Esophagus squamous epithelium (tissue), 5 donors: ENCODE measurements at places on chromosomes 3 and 15.

DNA sequence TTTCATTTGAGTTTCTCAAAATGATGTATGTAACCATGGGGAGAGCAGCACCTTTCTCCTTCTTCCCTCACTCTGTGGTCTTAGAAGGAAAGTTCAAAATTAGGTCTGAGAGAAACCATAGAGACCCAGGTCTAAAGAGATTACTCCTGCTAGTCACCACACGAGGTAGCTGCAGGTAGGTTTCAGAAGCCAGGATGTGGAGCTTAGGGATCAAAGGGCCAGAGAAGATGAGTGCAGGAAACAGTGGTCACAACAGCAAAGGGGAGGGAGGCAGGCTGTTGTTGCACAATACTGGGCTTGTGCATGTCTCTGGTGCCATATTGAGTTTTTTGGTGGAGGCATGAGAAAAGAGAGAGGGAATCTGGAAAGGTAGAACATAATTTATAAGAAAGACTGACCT is 583.6 kb downstream of the AGBL1 start:
- no peaks in the 10 kb centered on the region for H3K27me3 ChIP-seq
- H3K36me3 ChIP-seq = no peaks in the 10 kb centered on the region
- no peak overlapping the region for H3K4me3 ChIP-seq
- no peaks in the 10 kb centered on the region for H3K4me1 ChIP-seq
- H3K27ac ChIP-seq = no peak overlapping the region
- no peak for DNase-seq

DNA sequence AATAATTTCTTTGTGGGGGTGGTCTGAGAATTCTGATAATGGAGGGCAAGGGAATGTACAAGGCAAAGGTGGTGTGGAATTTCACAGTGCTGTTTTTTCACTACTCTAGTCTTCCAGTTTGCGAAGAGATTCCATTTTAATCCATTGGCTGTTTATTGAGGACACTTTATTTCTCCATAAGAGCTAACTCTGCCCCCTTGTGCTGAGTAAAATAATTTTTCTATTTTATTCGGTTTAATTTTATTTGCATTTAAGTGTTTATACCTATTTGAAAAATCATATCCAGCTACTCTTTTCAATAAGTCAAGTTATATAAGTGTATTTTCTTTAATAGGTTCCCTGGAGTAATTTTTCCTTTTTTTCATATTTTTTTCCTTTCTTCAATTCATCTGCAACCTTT is 840.1 kb downstream of the TUSC7 start:
- no peaks in the 10 kb centered on the region for H3K36me3 ChIP-seq
- no peak overlapping the region for H3K4me3 ChIP-seq
- no peak for DNase-seq
- no peak overlapping the region for H3K27ac ChIP-seq

GRCh38 chr15:69666441-69666882 is 213.8 kb downstream of the RPLP1 start:
- H3K4me1 ChIP-seq = peaks cover 8% of the 10 kb centered on the region
- H3K4me3 ChIP-seq = no peak overlapping the region
- H3K27ac ChIP-seq = no peak overlapping the region
- H3K27me3 ChIP-seq = no peaks in the 10 kb centered on the region
- DNase-seq = no peak

- H3K27ac ChIP-seq = no peak overlapping the region
- H3K27me3 ChIP-seq = no peaks in the 10 kb centered on the region
- no peaks in the 10 kb centered on the region for H3K36me3 ChIP-seq
- DNase-seq = no peak
- no peak overlapping the region for H3K4me3 ChIP-seq
- no peaks in the 10 kb centered on the region for H3K4me1 ChIP-seq
Measured at GRCh38 chr3:96994988-96995387, 180.6 kb downstream of the EPHA6 start.

DNA sequence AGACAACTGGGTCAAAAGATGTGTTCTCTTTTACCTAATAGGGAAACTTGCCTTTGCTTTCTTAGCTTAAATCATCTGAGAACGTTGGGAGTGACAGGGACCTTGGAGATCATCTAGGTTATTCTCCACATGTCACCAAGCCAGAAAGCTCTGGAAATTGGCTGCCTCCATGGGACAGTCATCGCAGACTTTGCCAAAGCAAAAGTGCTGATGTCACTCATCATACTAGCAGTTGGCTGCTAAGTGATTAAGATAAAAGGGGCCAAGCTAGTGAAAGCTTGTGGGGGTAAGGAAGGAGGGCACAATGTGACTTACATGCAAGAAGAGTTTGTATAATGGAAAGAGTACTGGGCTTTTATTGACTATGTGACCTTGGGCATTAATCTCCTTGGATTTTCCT is 198.0 kb upstream of the PFN2 start:
- no peaks in the 10 kb centered on the region for H3K4me1 ChIP-seq
- DNase-seq = no peak
- H3K4me3 ChIP-seq = no peak overlapping the region
- H3K27me3 ChIP-seq = no peaks in the 10 kb centered on the region
- H3K36me3 ChIP-seq = no peaks in the 10 kb centered on the region

DNA sequence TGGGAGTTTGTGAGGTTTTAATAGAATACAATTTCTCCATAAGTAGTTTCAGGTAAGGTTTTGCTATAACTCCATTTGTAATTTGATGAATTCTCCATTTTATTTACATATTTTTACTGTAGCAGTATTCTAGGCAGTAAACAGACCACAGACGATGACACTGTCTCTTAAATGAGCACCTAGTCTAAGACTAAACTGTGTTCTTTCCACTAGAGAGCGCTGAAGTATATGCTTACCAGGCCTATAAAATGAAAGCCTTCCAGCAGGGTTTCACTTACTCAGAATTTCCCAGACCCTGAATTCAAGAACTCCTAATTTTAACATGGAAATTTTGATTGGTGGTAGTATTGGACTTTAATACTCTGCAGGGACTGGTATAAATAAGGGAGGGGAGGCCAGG is 41.6 kb downstream of the POLG start:
- H3K36me3 ChIP-seq = no peaks in the 10 kb centered on the region
- no peaks in the 10 kb centered on the region for H3K27me3 ChIP-seq
- no peak overlapping the region for H3K4me3 ChIP-seq

DNA sequence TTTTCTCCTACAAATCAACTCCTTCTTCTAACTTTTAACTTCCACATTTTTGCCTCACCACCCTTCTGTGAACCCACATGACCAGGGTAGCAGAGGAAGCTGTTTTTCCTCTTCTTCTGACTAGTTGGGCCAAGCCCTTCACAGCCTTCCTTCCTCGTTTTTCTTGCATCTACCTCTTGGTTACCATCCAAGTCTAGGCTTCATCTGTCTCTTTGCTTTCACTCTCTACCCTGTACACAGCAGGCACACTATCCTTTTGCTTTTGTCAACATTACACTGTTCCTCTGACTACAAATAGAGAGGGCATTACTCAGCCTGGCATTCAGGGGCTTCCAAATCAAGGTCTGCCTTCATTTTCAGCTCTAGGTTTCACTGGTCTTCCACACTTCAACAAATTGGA is 22.0 kb downstream of the SLC9A9 start:
- H3K4me1 ChIP-seq = peaks cover 81% of the 10 kb centered on the region
- peaks cover 3% of the 10 kb centered on the region for H3K36me3 ChIP-seq
- no peak for DNase-seq
- H3K27me3 ChIP-seq = no peaks in the 10 kb centered on the region
- peak overlapping the region; percentile 12 for H3K27ac ChIP-seq
- H3K4me3 ChIP-seq = no peak overlapping the region

DNA sequence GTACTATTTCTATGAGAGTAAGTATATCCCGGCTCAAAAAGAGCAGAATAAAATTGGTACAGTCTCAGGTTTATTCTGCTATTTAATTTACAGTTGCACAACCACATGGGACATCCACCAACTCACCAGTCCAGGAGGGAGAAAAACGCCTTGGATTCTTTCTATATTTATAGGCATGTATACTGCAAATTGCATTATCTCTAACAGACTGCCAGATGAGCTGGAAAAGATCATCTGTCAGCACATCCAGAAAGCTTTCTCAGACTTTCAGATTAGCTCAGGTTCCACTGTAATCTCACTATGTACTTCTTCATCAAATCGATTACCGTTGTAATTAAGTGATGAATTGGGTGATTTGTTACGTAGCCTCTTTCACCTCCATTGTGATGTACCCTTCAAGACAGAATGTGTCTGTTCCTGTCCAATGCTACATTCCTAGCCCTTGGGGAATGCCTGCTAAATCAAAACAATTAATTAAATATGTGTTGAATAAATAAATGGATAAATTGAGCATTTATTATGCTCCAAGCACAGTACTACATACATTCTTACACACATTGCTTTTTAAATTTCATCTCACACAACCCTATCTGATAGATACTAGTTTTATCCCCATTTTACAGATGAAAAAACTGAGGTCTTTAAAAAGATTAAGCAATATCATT is 38.1 kb upstream of the TMC3 start:
- H3K27ac ChIP-seq = no peak overlapping the region
- H3K4me1 ChIP-seq = peaks cover 10% of the 10 kb centered on the region
- H3K36me3 ChIP-seq = no peaks in the 10 kb centered on the region
